Stomach (tissue), 19 donors: ENCODE measurements at places on chromosomes 16 and 17. TPM values are rescaled to one million over a fixed set of nuclear protein-coding genes. Genes with fewer than 3 reads are reported as not detected.

Gene SLFN12
- 16.4 TPM for total RNA-seq

Gene ADAD2
- total RNA-seq: 0.18 TPM

Gene P2RX1
- 9.0 TPM for total RNA-seq

Gene OR4D2
- not detected for total RNA-seq

Gene KRT37
- total RNA-seq: not detected

GRCh38 chr17:43471585-43472160 is 12.1 kb upstream of the DHX8 start:
- no peak for DNase-seq

GRCh38 chr16:74448990-74449389 is 27.7 kb upstream of the CLEC18B start:
- peak; percentile 41 for DNase-seq

DNA sequence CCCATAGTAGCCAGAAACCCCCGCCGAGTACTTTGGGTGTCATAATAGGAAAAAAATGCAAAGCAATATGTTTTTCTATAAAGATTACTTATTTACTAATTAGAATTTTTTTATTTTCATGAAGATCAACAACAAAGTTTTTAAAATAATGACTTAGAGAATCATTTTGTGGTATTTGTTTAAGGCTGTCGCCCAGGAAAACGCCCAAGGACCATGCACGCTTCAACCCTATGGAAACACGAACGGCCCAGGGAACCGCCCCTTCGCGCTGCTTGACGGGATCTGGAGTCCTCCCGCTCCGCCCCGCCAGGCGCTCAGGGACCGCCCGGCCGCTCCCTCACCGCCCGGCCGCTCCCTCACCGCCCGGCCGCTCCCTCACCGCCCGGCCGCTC is 408 bp upstream of the KPNA2 start:
- DNase-seq: peak; percentile 99

DNA sequence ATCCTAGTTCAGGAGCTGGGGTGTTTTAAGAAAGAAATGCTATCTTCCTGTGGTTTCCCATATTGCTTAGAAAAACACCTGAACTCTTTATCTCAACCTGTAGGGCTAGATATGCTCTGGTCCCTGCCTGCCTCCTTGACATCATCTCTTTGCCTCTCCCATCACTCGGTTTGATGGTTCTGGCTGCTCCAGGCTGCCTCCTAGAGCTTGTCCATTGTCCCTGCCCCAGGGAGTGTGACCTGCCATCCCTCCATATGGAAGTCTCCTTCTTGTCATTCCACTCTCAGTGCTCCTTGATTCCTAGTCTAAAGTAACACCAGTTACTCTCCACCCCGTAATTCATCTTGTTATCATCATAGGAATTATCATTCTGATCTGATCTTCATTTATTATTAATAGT is 369.0 kb upstream of the EEF2KMT start:
- no peak for DNase-seq

DNA sequence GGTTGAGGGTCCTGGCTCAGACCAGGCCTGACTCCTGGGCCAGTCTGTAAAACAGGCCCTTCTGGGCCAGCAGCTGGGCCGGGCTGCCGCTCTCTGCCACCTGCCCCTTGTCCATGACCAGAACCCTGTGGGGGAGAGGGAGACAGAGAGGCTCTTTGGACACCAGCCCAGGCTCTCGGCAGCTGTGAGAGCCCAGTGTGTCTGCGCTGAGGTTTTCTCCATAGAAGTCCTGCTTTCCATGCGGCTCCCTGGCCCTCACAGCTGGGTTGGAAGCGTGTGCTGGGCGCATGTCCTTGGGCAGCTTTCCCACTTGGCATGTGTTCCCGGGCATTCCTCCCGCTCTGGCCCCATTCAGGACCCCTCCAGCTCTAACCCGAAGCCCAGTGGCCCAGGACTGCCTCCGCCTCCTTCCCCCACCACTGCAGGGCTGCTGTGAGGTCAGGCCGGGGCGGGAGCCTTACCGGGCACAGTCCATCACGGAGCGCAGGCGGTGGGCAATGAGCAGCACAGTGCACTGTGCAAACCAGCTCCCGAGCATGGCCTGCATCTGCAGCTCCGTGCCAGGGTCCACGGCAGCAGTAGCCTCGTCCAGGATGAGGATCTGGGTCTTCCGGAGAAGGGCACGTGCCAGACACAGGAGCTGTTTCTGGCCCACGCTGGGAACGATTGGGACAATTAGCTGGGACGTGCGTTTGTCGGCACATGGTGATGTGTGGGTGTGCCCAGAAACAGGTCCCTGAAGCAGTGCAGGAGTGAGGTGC is 73.0 kb downstream of the ABCC6 start:
- no peak for DNase-seq

- DNase-seq: peak; percentile 94
Measured at GRCh38 chr17:10114931-10115535, 83.4 kb downstream of the GAS7 start.

DNA sequence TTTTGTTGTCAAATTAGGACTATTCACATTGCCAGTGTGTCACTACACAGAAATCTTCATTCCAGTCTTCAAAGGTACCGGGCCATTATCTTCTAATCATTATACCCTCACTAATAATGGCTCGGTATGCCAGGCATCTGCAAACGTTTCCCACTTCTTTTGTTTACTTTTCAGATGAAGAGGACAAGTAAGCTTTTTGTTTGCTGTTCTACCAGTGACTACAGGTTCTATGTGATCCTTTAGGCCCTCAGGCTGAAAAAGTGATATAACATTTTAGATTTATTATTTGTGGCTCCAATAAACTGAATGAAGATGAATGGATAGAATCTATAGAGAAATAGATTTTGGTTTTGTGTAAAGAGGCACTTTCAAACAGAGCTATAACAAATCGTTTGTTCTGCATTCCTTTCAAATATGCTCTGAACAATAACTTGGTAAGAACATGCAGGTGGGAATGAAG is 403 bp upstream of the KRTAP3-1 start:
- DNase-seq: no peak

DNA sequence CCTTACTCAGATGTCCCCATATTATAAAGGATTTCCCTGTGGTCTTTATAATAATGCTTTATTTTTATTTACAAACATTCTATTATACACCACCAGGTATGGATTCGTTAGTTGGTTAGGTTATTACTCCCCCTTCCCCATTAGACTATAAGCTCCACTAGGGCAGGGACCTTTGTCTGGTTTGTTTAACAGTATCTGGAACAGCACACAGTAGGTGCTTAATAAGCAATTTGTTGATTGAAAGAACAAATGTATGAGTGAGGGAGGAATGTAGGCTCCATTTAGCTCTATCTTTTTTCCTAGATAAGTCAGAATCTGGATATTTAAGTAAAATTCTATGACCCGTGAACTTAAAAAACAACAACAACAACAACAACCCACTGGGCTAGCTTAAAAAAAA is 2.3 kb upstream of the PRKCB start:
- DNase-seq: no peak

DNA sequence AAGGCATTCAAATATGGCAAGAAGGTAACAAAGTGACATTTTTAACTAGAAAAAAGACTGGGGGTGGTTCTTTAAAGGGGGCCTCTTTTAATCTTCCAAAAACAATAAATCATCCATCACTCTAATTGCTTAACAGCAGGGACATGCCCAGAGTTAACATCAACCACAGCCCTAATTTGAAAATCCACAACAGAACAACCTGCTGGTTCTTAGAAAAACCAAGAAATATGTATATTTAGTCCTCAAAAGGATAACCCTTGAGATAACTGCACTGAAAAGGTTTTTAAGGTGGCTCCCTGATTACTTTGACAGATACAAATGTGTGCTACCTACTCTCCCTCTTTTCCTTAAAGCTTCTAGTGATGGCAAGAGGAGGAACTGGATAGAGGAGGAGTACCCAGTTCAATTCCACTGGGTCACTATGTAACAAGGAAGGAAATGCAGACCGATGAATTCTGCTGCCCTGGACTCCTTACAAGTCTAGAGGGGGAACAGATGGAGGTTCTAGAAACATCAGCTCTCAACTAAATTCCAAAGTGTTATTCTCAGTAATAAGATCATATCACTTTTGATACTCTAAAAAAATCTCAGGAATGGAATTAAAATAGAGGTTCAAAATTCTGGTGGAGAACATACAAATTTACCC is 54.3 kb downstream of the N4BP1 start:
- no peak for DNase-seq

DNA sequence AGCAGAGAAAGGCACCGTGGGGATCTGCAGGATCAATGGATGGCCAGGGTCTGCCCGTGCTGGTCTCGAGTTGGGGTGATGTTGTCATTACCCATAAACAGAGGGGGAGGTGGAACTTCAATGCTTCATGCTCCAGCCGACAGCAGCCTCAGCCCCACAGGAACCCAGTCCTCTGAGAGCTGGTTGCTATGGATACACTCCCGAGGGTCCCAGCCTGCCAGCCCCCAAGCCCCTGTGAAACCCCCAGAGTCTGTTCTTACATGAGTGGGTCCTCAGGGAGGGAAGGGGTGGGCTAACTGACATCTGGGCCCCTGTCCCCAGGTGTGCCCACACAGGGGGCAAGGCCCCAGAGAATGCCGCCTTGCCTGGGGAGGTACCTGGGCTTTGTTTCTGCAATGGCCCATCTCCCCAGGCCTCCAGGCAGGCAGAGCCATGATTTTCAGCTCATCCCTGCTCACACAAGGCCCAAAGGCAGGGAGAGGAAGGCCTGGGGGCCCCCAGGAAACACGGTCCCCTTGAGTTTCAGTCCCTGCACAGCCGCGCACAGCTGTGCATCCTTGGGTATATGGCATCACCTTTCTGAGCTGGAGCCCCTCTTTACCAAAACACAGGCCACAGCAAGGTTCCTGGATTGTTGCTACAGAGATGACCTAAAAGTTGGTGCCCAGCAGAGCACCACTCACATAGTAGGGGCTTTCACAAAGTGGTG is 223.7 kb downstream of the ZNF423 start:
- no peak for DNase-seq

DNA sequence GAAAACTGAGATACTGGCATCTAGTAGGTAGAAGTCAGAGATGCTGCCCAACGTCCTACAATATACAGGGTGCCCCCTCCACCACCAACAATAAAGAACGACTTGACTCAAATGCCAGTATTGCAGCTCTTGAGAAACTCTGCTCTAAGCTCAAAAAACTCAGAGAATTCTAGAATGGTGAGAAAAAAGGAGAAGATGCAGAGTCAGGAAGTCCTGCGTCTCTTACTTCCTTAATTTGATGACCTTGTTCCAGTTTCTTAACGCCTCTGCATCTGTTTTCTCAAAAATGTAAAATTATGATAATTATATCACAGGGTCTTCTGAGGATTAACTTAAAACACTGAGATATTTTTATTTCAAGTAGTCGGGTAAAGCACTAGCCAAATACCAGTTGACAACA is 1.7 kb upstream of the HSBP1 start:
- no peak for DNase-seq

GRCh38 chr17:32479074-32479617 is 7.6 kb upstream of the CDK5R1 start:
- no peak for DNase-seq

DNA sequence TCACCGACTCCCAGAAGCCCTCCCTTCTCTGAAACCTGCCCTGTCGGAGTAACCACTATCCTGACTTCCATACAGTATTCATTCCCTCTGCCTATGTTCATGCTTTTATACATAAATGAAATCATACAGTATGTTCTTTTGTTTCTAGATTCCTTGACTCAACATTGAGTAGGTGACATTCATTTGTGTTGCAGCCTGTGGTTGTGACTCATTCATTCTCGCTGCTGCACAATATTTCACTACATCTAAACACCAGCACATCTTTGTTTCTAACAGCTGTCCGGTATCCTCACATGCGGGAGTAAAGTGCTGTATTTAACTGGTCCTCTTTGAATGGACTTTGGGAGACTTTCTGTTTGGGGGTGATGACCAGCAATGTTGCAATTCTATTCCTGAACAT is 135.0 kb upstream of the FOXF1 start:
- no peak for DNase-seq
